ENCODE measurements at places on chromosomes 2 and 18.

DNA sequence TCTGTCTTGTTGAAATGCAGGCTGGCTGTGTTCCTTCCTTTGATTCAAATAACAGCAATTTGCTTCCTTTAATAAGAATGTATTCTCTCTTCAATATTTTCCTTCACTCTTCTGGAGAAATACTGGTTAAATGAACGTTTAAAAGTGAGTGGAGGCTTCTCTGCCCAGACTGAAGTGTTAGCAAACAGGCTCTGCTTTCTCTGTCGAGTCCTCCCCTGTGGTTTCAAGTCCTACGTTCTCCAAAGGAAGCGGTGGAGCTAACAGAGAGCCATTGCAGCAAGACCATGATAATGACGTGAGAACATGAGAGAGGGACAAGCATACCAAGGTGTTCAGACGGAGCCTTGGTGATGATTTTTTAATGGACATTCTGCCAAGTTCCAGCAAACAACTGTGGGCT, 26.2 kb upstream of the PID1 start:
- DNase-seq: no peak

DNA sequence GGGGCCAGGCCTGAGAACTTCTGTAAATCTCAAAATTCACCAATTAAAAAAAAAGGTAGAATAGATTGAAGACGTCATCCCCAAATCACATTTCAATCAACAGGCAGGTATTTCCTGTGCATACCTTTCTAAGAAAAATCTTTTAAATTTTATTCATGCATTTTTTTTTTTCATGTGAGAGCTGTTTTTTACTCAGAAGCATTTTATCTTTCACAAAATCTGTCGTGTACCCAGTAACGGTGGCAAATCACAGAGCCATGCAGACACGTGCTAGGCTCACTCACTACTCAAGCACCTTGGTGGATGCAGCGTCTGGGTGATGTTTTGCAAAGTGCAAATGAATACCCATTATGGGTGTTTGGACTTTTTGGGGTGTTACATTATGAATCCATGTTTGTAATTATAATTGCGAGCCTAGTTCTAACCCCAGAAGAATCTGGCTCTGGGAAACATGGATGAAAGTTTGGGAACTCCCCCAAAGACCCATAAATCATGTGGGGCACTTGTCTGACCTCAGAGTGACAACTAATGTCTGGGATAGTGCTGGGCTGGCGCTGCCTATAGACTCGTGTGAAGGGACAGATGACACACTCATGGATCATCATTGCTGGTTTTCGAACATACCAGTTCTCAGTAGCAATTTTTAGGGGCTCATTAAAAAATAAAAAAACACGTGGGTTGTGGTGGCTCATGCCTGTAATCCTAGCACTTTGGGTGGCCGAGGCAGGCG, 335.2 kb downstream of the LPIN1 start:
- no peak for DNase-seq

GRCh38 chr2:80525152-80525551, 220.6 kb upstream of the LRRTM1 start:
- DNase-seq: no peak

DNA sequence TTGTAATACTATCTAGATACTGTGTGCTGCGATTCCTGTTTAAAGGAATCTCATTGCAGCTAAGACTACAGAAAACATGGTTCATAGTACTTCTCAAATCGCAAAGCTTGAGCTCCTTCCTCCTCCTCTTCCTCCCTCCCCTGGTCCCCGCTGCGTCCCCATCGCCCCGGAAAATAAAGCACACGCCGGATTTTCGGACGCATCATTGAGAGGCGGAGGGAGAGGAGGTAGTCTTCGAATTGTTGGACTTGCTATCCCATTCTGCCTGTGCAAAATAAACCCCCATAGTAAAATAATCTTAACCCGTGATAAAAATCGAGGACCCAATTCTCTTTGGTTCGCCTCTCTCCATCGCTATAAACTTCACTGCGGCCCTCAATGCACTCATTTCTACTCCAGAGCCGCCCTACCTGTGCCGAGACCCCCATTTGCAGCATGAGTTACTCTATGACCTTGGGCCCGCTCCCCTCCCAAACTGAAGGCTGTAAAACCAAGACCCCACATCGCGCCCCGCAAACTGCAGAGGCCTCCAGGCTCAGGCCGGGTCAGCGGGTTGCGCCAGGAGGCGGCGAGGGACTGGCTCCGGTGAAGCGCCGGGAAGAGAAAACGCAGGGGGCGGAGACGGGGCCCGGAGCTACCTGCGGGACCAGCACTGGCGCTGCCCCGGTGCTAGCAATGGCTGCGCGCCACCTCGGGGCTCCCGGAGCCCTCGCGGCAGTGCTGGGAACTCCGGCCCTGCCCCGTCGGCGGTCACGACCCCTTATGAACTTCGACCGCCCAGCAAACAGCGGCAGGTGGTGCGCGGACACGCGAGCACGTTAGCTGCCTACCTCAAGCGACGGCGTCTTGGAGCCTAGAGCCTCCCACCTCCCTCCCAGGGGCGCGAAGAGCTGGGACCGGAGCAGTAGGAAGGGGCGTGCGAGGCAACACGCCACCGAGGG, 649 bp downstream of the ESCO1 start:
- peak; percentile 25 for DNase-seq

DNA sequence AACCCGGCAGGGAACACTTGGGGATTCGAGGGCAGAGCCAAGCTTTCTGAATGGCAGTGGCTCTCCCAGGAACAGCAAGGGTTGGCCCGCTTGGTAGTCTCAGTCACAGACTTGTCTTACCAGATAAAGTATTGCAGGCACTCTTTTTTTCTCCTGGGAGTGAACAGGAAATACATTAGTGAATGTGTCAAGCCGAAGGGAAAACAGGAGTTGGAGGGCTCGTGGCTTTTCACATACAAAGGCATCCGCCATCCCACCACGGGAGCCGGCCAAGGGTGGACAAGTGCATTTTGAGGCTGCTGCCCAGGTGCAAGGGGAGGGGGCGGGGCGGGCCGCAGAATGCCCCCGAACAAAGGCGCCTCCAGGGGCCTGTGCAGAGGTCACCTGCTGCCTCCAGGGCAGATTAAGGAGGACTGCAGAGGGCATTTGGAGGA, 163.3 kb upstream of the SIX3 start:
- DNase-seq: no peak

- DNase-seq: no peak
Measured at GRCh38 chr18:66655407-66655806, 51.5 kb upstream of the CDH19 start.

DNA sequence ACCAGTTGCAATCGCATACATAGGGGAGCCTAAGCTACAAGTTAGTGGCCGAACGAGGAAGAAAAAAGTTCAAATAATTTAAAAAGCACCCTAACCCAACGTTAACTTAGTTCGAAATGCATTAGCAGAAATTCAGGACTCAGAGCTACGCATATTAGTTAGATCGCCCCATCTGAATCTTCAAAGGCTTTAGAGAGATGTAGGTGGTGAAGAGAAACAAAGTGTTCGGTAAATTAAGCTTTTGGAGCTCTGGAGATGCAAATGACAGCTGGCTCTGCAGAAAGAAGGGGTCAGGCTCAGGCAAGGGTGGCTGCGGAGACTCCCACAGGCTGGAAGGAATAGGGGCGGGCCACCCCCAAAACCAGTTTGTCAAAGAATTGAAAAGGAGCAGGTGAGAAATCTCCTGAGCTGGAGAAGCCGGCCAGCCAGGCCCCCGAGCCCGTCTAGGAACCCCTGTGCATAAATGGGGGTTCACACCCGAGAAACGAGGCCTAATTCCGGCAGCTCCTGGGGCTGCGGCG, 621 bp downstream of the TXNL1 start:
- DNase-seq: no peak

GRCh38 chr2:16407358-16407757, 258.3 kb downstream of the CYRIA start:
- DNase-seq: no peak

DNA sequence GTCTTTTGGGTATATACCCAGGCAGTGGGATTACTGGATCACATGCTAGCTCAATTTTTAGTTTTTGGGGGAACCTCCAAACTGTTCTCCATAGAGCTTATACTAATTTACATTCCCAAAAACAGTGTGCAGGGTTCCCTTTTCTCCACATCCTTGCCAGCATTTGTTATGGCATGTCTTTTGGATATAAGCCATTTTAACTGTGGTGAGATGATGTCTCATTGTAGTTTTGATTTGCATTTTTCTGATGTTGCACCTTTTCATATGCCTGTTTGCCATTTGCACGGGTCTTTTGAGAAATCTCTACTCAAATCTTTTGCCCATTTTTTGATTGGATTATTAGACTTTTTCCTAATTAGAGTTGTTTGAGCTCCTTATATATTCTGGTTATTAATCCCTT, 8.0 kb downstream of the FASTKD1 start:
- no peak for DNase-seq

- DNase-seq: no peak
Measured at GRCh38 chr2:118339386-118339785, 251.1 kb downstream of the INSIG2 start.

GRCh38 chr2:122236152-122236874, 480.9 kb downstream of the TSN start:
- no peak for DNase-seq

GRCh38 chr2:19462256-19462645, 103.8 kb upstream of the OSR1 start:
- DNase-seq: no peak

GRCh38 chr18:3499501-3499900, 49.5 kb downstream of the TGIF1 start:
- DNase-seq: no peak

GRCh38 chr2:36565712-36566111, 32.3 kb downstream of the FEZ2 start:
- DNase-seq: no peak

DNA sequence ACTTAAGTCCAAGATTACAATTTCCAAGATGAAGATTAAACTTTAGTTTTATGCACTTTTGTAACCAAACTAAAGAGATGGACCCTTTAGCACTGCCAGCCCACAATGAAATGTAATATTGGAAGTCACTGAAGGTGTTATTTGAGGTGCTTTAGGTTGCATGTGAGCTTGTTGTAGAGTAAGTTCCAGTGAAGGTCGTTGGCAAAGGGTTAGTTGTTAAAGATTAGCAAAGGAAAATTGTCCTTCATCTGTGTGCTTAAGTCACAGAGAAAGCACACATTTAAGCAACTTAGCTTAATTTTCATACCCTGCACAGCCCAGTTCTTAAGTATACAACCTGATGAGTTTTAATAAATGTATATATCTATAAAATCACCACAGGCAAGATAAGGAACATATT, 46.7 kb downstream of the MGAT5 start:
- no peak for DNase-seq

DNA sequence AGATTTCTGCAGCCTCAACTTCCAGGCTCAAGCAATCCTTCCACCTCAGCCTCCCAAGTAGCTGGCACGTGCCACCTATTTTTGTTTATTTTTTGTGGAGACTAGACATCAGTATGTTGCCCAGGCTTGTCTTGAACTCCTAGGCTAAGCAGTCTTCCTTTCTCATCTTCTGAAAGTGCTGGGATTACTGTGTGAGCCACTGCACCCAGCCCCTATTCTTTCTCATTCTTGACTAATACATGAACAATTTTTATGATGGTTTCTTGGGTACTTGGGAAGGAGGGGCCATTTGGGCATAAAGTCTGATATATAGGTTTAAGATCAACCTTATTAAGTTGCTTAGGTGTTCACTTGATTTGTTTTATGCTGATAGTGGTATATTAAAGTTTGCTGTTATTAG, 26.2 kb downstream of the EPC2 start:
- no peak for DNase-seq

DNA sequence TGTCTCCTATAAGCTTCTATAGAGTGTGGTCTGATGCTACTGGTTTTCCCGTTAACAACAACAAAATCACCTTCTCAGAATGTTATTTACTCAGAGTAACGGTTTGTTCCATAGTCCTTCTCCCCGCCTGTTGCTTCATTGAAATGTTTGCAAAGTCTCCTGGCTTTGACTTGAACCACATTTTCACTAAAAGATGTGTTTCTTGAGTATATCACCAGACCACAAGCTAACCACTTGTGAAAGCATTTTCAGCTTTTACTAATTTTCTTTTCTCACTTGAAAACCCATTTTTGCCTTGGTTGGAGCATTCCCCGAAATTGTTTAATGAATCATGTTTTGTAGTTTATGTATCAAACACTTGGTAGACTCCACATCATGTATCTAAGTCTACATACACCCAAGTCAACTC, 121.2 kb downstream of the DPP4 start:
- peak; percentile 34 for DNase-seq

DNA sequence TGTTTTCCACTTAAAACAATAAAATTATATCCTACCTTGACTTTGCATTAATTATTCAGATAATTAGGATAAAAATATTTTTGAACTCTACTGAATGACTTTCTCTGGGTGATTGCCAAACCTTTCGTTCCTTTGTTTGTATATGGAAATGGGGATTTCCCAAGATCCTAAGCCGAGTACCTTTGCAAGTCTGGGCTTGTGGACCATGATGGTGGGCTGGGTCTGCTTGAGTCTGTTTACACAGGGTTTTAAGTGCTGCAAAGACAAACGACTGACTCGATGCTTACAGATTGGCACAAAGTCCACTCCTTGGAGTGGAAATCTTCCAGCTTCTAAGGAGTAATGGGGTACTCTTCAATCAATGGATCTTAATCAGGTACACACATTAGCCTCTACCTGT, 659.5 kb downstream of the TSN start:
- DNase-seq: no peak

DNA sequence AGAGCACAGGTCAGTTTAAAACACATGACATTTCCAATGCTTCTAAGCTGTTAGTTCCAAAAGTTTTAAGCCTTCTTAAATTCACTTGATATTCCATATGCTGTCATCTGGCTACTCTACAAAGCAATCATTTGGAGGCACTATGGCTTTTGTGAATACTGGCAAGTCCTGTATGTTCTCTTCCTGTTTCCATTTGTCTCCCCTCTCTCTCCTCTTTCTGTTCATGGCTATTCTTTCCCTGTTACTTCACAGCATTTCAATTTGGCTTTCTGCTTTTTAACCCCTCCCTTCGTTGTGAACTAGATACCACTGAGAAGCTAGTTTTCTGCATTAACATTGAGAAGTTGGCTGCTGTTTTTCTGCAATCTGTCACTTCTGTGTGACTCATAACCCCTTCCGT, 1337.2 kb upstream of the CELF4 start:
- DNase-seq: no peak

DNA sequence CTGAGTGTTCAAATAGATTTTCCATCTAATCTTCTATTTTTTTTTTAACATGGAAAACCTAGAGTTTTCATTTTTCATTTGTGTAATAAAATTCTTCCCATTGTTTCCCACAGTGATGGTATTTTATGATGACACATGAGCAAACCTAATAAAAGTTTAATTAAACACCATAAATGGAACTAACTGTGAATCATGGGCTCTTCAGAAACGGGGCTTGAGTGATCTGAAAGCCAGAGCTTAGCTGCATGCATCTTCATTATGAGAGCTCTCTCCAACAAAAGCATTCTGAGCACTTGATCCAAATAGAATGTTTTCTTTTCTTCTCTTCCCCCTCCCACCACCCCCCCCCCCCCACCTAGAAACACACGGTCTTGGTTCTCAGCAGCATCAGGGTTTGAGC, 82.1 kb upstream of the REV1 start:
- no peak for DNase-seq

- DNase-seq: no peak
Measured at GRCh38 chr2:43251171-43251731, 24.8 kb upstream of the ZFP36L2 start.
